ENCODE measurements at places on chromosomes 1 and 21. TPM values are rescaled to one million over a fixed set of nuclear protein-coding genes. Genes with fewer than 3 reads are reported as not detected.

The TRPM2 gene
- 2.7 TPM for total RNA-seq

GRCh38 chr1:29190718-29191117, 9.0 kb upstream of the SRSF4 start:
- DNase-seq: no peak

- DNase-seq: no peak
These were observed 20.4 kb upstream of the ACTRT2 start for GRCh38 chr1:3000671-3001470.

DNA sequence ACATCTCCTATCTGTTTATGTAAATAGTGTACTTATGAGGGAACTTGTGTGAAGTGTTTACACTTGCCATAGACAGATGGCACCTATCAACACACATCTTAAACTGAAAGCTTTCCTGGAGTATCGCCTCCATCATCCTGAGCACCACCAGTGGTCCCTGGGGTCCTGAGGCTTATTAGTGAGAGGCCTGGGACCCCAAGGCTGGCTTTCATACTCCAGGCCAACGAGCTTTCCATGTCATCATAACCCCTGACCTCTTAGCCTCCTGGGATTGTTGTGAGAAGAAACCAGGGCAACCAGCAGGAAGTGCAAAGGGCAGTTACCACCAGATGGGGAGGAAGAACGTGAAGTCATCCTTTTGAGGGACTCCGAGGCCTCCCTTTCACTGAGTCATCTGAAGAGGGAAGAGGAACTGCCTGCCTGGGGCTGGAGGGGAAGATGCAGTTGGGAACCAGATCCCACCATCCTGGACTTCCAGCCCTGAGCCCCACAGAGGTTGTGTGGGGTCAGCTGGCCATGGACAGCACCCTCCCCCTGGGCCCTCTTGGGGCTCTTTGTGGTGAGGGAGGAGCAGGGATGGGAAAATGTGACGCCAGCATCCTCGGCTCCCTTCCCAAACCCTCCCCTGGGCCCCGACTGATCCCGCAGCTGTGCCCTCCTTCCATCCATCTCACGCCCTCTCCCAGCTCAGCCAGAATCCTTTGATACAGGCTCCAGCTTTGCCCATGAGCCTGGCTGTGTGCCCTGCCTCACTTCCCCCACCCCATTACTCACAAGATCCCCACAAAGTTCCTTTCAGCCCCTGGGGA, 5.8 kb downstream of the INKA2 start:
- DNase-seq: peak; percentile 82

- DNase-seq: no peak
These were observed 144.4 kb downstream of the CDC7 start for GRCh38 chr1:91645031-91645430.

- DNase-seq: no peak
These were observed 138.5 kb downstream of the HS2ST1 start for GRCh38 chr1:87052961-87053360.

- no peak for DNase-seq
These were observed 3.5 kb upstream of the RNF220 start for GRCh38 chr1:44401256-44402228.

DNA sequence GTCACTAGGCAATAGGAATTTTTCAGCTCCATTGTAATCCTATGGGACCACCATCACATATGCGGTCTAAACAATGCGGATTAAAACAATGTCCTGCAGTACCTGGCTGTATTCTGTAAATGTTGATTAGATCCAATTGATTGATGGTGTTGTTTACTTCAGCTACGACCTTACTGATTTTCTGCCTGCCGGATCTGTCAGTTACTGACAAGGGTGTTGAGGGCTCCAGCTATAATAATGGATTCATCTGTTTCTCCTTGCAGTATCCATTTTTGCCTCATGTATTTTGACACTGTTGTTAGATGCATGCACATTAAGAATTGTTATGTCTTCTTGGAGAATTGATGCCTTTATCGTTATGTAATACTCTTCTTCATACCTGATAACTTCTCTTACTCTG, 39.0 kb downstream of the RAP1A start:
- DNase-seq: no peak

GRCh38 chr1:169102567-169102966, 3.9 kb upstream of the ATP1B1 start:
- DNase-seq: no peak

DNA sequence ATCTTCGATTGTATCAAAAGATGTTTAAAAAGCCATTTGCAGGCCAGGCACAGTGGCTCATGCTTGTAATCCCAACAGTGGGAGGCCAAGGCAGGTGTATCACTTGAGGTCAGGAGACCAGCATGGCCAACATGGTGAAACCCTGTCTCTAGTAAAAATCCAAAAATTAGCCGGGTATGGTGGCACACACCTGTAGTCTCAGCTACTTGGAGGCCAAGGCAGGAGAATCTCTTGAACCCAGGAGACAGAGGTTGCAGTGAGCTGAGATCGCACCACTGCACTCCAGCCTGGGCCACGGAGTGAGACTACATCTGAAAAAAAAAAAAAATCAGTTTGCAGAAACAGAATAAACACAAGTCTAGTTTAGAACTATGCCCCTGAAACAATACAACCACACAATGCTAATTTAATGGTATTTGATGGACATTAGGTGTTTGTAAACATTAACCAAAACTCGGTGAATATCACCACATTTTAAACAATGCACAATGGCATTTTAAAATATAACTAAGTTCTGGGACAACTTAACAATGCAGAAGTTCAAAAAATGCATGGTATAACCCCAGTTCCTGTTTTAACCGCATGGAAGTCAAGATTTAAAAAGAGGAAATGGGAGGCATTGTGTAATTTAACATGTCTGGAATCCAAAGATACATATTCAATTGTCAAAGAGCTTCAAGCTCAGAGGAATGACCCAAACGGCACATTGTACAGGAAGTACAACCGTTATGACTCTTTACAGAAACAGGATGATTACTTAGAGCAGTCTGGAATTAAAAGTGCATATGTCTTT, 7.1 kb upstream of the PTTG1IP start:
- no peak for DNase-seq

DNA sequence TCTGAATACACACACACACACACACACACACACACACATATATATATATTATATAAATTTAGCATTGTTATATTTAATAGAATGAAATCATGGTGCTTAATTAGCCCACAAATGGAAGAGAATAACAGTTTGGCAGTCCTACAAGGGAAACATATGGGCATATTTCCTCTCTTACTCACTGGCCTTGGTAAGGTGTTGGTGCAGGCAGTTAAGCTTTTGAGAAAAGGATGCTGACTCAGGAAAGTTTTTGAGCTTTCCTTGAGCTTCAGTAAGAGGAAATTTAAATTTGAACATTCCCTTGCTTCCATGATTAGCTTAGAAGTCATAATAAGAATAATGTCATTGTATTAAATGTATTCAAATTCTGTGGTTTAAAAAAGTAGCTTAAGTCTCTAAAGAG, 37.0 kb upstream of the B3GALT5 start:
- DNase-seq: no peak

The SPATA45 gene
- total RNA-seq: not detected

GRCh38 chr1:235018161-235018560, 110.5 kb downstream of the TOMM20 start:
- no peak for DNase-seq

GRCh38 chr1:21638531-21639341, 30.4 kb downstream of the RAP1GAP start:
- no peak for DNase-seq

All from Right ventricle myocardium inferior (tissue), 1 donor.